Smooth muscle cell of the umbilical artery (primary cell): ENCODE measurements at places on chromosomes 1 and 21. TPM values are rescaled to one million over a fixed set of nuclear protein-coding genes. Genes with fewer than 3 reads are reported as not detected.

Gene GNAI3
- 18.4 and 22.9 TPM in 2 replicates for total RNA-seq

Gene KLHDC9
- 1.2 and 1.5 TPM in 2 replicates for total RNA-seq

Gene CADM3
- 0.09 and 0.30 TPM in 2 replicates for total RNA-seq

Gene FAM78B
- 0.32 TPM in 1 of 2 replicates, not detected in the other for total RNA-seq

Gene SLAMF9
- 0.09 TPM in 1 of 2 replicates, not detected in the other for total RNA-seq

Gene MOB3C
- 11.3 and 13.7 TPM in 2 replicates for total RNA-seq

Gene KHDC4
- total RNA-seq: 32.1 and 32.8 TPM in 2 replicates

Gene DISC1
- total RNA-seq: 5.3 and 6.7 TPM in 2 replicates

Gene ODF2L
- 28.5 and 35.8 TPM in 2 replicates for total RNA-seq

Gene PLPPR4
- total RNA-seq: under 0.01 TPM in 1 of 2 replicates, not detected in the other
